Motor neuron (in vitro differentiated cells): ENCODE measurements at places on chromosomes 2 and 18. TPM values are rescaled to one million over a fixed set of nuclear protein-coding genes. Genes with fewer than 3 reads are reported as not detected.

The TMEM198 gene
- 15.3 and 16.2 TPM in 2 replicates for total RNA-seq

The PLGLB2 gene
- 1.9 and 5.9 TPM in 2 replicates for total RNA-seq

The CRACDL gene
- 0.38 and 1.4 TPM in 2 replicates for total RNA-seq

The ATG9A gene
- 32.9 and 48.8 TPM in 2 replicates for total RNA-seq

The TFPI gene
- 0.76 and 0.88 TPM in 2 replicates for total RNA-seq

The TMEM169 gene
- 31.1 and 33.3 TPM in 2 replicates for total RNA-seq

The CCDC68 gene
- not detected in 2 replicates for total RNA-seq

The VIL1 gene
- total RNA-seq: 0.47 and 0.63 TPM in 2 replicates

The PPM1B gene
- total RNA-seq: 29.6 and 33.2 TPM in 2 replicates

The CARF gene
- total RNA-seq: 7.6 and 8.1 TPM in 2 replicates

The PSD4 gene
- 0.37 and 0.52 TPM in 2 replicates for total RNA-seq

The C2orf81 gene
- 1.7 and 1.9 TPM in 2 replicates for total RNA-seq

The MYO5B gene
- 1.2 and 3.2 TPM in 2 replicates for total RNA-seq

The CACNB4 gene
- total RNA-seq: 21.6 and 22.2 TPM in 2 replicates

The GAL3ST2 gene
- total RNA-seq: 0.23 and 0.31 TPM in 2 replicates

The UBE2E3 gene
- 164 and 166 TPM in 2 replicates for total RNA-seq

The PRSS56 gene
- total RNA-seq: 0.47 and 0.55 TPM in 2 replicates

The LIPT1 gene
- 12.6 and 13.0 TPM in 2 replicates for total RNA-seq

The MATN3 gene
- 0.41 and 0.48 TPM in 2 replicates for total RNA-seq

The FTCDNL1 gene
- 3.0 and 3.6 TPM in 2 replicates for total RNA-seq

The CYBRD1 gene
- 51.5 TPM in 2 replicates for total RNA-seq

The ST6GAL2 gene
- 10.0 and 10.6 TPM in 2 replicates for total RNA-seq

The DUSP11 gene
- total RNA-seq: 25.6 and 25.9 TPM in 2 replicates

The SIGLEC15 gene
- 0.31 and 0.32 TPM in 2 replicates for total RNA-seq

The ZNF532 gene
- 139 and 147 TPM in 2 replicates for total RNA-seq

The KIAA2012 gene
- total RNA-seq: 0.68 and 0.71 TPM in 2 replicates

The EVX2 gene
- total RNA-seq: 0.05 and 0.19 TPM in 2 replicates

The PKDCC gene
- 16.4 and 22.5 TPM in 2 replicates for total RNA-seq

The DNER gene
- 61.9 and 63.1 TPM in 2 replicates for total RNA-seq

The CHRNG gene
- 0.50 and 0.52 TPM in 2 replicates for total RNA-seq

The MAPK4 gene
- total RNA-seq: 13.1 and 13.6 TPM in 2 replicates

The RAB27B gene
- 4.2 and 6.1 TPM in 2 replicates for total RNA-seq

The STAT1 gene
- 115 and 126 TPM in 2 replicates for total RNA-seq

The SOCS6 gene
- total RNA-seq: 13.0 and 13.7 TPM in 2 replicates

The SULT1C2 gene
- 2.2 TPM in 2 replicates for total RNA-seq

The QPCT gene
- 0.66 and 1.2 TPM in 2 replicates for total RNA-seq

The NLRC4 gene
- total RNA-seq: 0.41 and 0.92 TPM in 2 replicates

The ATP6V1B1 gene
- 0.31 and 3.7 TPM in 2 replicates for total RNA-seq

The ITGB6 gene
- total RNA-seq: 0.10 and 0.14 TPM in 2 replicates

The SCN1A gene
- 3.4 and 4.2 TPM in 2 replicates for total RNA-seq

The CPO gene
- total RNA-seq: not detected in 2 replicates

The RAB6C gene
- 0.93 and 1.3 TPM in 2 replicates for total RNA-seq

The HOXD1 gene
- total RNA-seq: 4.3 and 4.6 TPM in 2 replicates

The HAUS1 gene
- 33.1 and 37.0 TPM in 2 replicates for total RNA-seq

The EPB41L3 gene
- 4.3 and 4.6 TPM in 2 replicates for total RNA-seq

The PRPF40A gene
- 178 and 194 TPM in 2 replicates for total RNA-seq

The DNAH6 gene
- total RNA-seq: 0.56 and 0.81 TPM in 2 replicates

The ALKAL2 gene
- 0.60 and 0.81 TPM in 2 replicates for total RNA-seq

The BOK gene
- total RNA-seq: 1.1 and 1.4 TPM in 2 replicates

The CD8B2 gene
- total RNA-seq: 0.13 and 0.14 TPM in 2 replicates

The PLB1 gene
- 1.9 and 2.5 TPM in 2 replicates for total RNA-seq
